ENCODE measurements at places on chromosomes 11 and 22.

GRCh38 chr11:20353829-20354434 is 9.6 kb upstream of the HTATIP2 start:
- DNase-seq = no peak

DNA sequence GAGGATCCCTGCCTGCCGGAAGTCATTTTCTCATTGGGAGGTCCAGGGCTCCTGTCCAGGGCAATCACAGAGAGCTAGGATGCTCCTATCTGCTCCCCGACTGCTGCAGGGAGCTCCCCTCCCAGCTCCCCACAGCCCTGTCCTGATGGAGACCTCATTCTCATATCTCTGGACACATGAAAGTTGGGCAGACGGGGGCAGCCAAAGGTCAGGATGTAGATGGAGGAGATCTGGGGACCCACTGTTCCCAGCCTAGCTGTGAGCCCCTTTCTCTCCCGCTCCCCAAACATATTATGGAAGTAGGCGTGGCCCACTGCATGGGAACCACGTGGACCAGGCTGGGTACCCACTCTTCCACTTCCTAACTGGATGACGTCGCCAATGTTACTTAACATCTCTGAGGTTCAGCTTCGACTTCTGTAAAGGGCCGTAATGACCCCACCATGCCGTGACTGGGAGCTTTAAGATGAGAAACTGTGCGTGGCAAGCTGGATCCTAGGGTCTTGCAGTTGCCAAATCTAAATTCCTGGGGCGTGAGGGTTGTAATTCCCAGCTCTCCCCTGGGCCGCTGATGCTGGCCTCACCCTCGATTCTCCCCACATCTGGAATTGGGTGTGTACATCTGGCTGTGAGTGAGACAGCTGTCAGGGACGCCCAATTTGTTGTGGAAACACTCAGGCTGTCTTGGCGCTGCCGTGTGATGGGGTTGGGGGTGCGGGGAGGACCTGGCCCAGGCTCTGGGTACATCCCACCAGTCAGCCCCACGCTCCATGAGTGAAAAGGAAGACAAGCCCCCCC is 1.8 kb downstream of the CDC42EP2 start:
- no peak for DNase-seq

GRCh38 chr22:39171623-39172264 is 19.3 kb upstream of the CBX7 start:
- DNase-seq = no peak

GRCh38 chr11:83367745-83368144 is 81.6 kb upstream of the CCDC90B start:
- DNase-seq = no peak

GRCh38 chr11:5196731-5197130 is 3.8 kb downstream of the OR51V1 start:
- no peak for DNase-seq

- DNase-seq = no peak
Measured at GRCh38 chr11:11366793-11367192, 13.7 kb upstream of the CSNK2A3 start.

- no peak for DNase-seq
Measured at GRCh38 chr11:22703040-22703439, 36.6 kb downstream of the GAS2 start.

- no peak for DNase-seq
Measured at GRCh38 chr11:130269326-130269943, 45.3 kb downstream of the ZBTB44 start.

- DNase-seq = no peak
Measured at GRCh38 chr22:32561163-32561562, 86.6 kb downstream of the FBXO7 start.

DNA sequence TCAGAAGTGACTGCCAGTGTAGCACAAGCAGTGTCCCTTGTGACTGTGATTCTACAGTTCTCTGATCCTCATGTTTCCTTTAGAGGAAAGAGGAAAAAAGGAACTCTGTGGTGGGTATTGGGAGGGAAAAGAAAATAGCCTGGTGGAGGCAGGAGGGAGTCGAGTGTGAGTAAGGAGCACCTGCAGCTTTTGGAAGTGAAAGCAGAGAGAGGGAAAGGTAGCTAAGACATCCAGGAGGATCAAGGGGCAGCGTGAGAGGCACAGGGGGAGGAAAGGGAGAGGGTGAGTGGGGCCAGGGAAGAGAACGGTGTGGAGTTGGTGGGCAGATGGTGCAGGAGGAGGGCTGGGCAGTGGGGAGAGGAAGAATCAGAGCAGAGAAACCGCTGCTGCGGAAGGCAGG is 12.4 kb downstream of the TMA7B start:
- no peak for DNase-seq

DNA sequence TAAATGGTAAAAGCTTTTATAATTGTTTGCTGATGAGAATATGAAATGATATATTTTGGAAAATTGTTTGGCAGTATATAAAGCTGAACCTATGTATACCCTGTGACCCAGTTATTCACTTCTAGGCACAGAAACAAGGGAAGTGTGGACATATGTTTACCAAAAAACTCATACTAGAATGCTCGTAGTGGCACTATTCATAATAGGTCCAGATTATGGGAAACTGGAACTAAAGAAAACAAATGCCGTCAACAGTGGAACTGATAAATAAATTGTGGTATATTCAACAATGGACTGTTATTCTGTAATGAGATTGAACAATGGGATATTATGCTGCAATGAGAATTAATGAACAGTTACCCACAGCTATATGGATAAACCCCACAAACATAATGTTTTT is 32.8 kb downstream of the CSTPP1 start:
- no peak for DNase-seq

GRCh38 chr11:134792044-134792443 is 380.0 kb upstream of the B3GAT1 start:
- DNase-seq = no peak

- DNase-seq = no peak
Measured at GRCh38 chr22:44287121-44287693, 25.5 kb downstream of the SHISAL1 start.

DNA sequence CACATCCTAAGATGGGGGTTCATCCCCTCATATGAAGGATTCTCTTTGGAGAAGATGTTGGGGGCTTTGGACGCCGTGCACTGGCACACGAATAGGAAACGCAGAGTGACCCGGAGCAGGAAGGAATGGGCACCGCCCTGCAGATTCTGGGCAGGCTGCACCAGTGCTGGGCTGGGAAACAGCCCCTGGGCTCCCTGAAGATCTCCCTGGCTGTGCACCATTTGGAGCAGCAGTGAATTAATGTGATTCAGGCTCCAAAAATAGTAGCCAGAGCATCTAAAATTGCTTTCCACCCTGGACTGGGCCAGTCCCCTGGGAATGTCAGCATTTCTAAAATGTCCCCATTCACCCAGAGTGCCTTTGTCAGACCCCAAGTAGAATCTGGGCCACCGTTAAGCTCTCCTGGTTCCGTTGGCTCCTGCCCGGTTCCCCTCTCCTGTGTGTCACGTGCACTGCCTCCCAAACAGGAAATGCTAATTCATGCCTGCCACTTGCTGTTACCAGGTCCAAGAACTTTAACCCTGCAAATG is 18.6 kb downstream of the IRAG1 start:
- no peak for DNase-seq

- DNase-seq = no peak
Measured at GRCh38 chr11:109791337-109791736, 301.9 kb upstream of the ZC3H12C start.

- no peak for DNase-seq
Measured at GRCh38 chr22:45475063-45475747, 27.5 kb upstream of the FBLN1 start.
